Kidney (tissue), 22 donors: ENCODE measurements at places on chromosomes 7 and 10.

DNA sequence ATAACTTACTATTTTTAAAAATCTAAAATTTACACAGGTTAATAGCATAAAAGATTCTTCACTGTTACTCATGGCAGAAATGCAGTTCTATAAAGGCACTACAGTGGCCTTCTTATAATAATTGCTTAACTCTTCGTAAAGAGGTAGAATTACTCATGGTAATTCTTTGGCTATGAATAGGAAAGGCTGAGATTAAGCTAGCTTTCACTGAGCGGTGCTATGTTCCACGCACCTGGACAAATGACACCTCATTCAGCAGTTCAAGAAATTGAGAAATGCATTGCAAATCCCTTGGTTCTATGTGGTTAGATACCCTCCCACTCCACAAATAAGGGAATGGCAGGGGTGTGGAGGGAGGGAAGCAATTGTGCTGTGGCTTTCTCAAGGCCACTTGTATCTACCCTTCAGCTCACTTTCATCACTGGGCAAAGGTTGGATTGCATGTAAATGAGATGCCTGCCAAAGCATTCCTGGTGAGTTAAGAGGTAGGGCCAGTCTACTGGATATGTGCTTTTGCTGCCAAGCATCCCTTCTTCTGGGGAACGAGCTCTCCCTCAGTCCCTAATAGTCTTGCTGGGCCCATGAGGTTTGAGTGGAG lies 210.9 kb downstream of the TEX36 start:
- no peak for DNase-seq

DNA sequence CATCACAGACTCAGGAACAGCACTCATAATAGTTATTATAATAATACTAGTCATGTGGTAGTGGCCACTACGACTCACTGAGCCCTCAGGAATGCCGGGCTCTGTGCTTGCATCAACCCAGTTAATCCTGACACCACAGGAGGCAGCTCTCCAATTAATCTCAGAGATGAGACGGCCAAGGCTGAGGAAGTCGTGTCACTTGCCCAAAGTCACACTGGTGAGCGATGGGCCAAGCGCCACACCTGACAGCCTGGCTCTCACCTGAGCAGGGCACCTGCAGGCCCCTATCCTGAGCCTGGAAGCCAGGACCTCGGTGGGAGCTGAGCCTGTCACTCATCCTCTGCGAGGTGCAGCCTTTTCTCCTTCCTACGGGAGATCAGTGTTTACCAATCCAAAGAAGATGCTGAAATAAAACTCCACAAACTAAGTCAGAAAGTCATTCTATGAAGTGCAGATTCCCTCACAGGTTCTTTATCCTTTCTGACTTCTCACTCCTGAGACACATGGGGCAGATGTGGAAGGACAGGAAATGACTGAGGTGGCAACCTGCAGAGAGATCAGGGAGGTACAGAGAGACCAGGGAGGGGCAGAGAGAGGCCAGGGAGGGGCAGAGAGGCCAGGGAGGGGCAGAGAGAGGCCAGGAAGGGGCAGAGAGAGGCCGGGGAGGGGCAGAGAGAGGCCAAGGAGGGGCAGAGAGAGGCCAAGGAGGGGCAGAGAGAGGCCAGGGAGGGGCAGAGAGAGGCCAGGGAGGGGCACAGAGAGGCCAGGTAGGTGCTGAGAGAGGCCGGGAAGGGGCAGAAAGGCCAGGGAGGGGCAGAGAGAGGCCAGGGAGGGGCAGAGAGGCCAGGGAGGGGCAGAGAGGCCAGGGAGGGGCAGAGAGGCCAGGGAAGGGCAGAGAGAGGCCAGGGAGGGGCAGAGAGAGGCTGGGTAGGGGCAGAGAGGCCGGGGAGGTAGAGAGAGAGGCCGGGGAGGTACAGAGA lies 38.5 kb downstream of the VIPR2 start:
- no peak for DNase-seq

GRCh38 chr10:104456802-104457542 lies 103.3 kb downstream of the CFAP58 start:
- DNase-seq = no peak

DNA sequence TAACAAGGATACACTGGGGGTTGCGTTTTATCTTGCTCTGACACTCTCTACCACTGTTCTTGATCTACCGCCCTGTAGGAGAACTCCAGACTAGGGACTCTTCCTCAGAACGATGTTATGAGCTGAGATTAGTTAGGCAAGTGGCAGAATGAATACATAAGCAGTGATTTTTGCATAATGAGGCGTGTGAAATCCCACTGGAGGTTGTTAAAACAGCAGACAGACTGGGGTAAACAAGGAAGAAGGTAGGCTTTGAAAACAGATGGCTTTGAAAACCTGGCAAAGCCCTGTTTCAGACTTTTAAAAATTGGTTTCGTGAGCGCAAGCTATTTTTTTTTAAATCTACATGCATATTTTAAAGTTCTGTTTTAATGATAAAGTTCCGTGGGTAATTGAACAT lies 785.2 kb downstream of the TYW1 start:
- DNase-seq = no peak

- DNase-seq = no peak
These were observed 139.4 kb downstream of the GNAT3 start for GRCh38 chr7:80372415-80372814.

- DNase-seq = no peak
These were observed 177.1 kb upstream of the SVIL start for GRCh38 chr10:29811751-29812427.
